ENCODE measurements at places on chromosomes 13 and 19. TPM values are rescaled to one million over a fixed set of nuclear protein-coding genes. Genes with fewer than 3 reads are reported as not detected.

CDX2 gene
- not detected for total RNA-seq

FGF22 gene
- not detected for total RNA-seq

ZNF229 gene
- total RNA-seq = 7.1 TPM

SYNGR4 gene
- total RNA-seq = not detected

CDKN2D gene
- total RNA-seq = 9.1 TPM

KASH5 gene
- not detected for total RNA-seq

GPR4 gene
- not detected for total RNA-seq

ENOX1 gene
- total RNA-seq = 6.0 TPM

MKNK2 gene
- 184 TPM for total RNA-seq

DIAPH3 gene
- total RNA-seq = 7.4 TPM

MARCHF2 gene
- total RNA-seq = 86.8 TPM

ZNF415 gene
- total RNA-seq = 7.1 TPM

HSPB6 gene
- total RNA-seq = 44.7 TPM

PRR22 gene
- 0.08 TPM for total RNA-seq

ZNF541 gene
- total RNA-seq = under 0.01 TPM

FREM2 gene
- total RNA-seq = not detected

SIAH3 gene
- total RNA-seq = not detected

DENND1C gene
- not detected for total RNA-seq

CGB8 gene
- not detected for total RNA-seq

NHLRC3 gene
- total RNA-seq = 12.3 TPM

ZNF284 gene
- 3.3 TPM for total RNA-seq

CRX gene
- total RNA-seq = not detected

THSD1 gene
- 11.7 TPM for total RNA-seq

SLC27A1 gene
- 11.7 TPM for total RNA-seq

ARHGEF1 gene
- 19.0 TPM for total RNA-seq

SLC25A41 gene
- total RNA-seq = not detected

PRRG2 gene
- 0.83 TPM for total RNA-seq

CYP2A7 gene
- not detected for total RNA-seq

CPB2 gene
- total RNA-seq = not detected

ZNF564 gene
- total RNA-seq = 9.5 TPM

POU2F2 gene
- total RNA-seq = 0.08 TPM

TGFBR3L gene
- total RNA-seq = not detected

ZNF665 gene
- 2.3 TPM for total RNA-seq

CRB3 gene
- 0.08 TPM for total RNA-seq

ZNF223 gene
- total RNA-seq = 4.2 TPM

FOSB gene
- total RNA-seq = 6.2 TPM

ZNF443 gene
- total RNA-seq = 2.9 TPM

TEAD2 gene
- 31.6 TPM for total RNA-seq

MCEMP1 gene
- total RNA-seq = not detected

TSEN34 gene
- total RNA-seq = 56.0 TPM

ZNF471 gene
- total RNA-seq = 2.9 TPM

PEAK3 gene
- not detected for total RNA-seq

ZNF66 gene
- 0.82 TPM for total RNA-seq

KLK11 gene
- total RNA-seq = not detected

GPR18 gene
- not detected for total RNA-seq
